Occipital lobe (tissue), 3 donors: ENCODE measurements at places on chromosomes 1 and 21.

- no peak for DNase-seq
Observed at GRCh38 chr1:66599346-66599745, 65.4 kb downstream of the SGIP1 start.

DNA sequence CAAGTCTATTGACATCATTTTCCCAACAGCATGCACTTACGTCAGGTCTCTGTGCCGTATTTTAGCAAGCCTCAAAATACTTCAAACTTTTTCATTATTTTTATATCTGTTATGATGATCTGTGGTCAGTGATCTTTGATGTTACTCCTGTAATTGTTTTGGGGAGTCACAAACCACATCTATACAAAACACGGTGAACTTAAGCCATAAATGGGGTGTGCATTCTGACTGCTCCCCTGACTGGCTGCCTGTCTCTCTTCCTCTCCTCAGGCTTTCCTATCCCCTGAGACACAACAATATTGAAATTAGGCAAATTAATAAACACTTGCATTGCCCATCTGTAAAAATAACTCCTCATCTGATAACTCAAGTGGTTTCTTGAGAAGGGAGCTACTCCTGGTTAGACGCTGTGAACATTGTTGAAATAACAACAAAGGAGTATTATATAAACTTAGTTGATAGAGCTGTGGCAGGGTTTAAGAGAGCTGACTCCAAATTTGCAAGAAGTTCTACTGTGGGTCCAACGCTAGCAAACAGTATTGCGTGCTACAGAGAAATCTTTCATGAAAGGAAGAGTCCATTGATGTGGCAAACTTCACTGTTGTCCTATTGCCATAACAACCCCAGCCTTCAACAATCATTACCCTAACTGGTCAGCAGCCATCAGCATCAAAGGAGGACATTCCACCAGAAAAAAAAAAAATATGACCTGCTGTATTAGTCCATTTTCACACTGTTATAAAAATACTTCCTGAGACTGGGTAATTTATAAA lies 105.8 kb upstream of the DSCAM start:
- DNase-seq = no peak

DNA sequence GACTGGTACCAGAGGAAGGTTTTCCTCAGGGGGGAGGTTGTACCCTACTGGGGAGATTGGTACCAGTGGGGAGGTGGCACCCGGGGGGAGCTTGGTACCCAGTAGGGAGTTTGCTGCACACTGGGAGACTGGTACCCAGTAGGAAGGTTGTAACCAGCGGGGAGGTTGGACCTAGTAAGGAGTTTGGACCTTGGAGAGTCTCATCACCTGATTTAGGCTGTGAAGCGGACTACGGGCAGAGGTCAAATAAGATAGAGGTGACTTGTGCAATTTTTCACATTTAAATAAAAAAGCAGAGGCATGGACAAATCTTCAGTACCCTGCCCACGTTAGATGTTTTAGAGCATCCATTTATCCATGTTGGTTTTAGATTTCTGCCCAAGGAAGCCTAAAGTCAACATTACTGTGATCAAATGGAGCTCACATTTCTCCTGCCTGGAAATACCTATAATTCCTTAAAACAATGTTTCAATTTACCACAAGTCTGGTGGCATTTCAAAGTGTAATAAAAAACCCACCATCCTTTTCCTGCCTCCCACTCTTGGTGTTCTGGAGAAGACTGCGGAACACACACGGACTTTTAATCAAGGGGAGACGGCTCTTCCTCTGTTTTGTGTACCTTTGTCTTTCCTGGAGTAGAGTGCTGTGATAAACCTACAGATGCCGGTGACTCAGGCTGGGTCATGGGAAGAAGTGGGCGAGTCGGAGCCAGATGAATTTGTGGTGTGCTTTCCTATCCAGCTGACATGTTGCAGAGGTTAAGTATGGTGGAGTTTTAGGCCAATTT lies 36.2 kb upstream of the MRPS6 start:
- no peak for DNase-seq

- no peak for DNase-seq
Observed at GRCh38 chr1:16922885-16923431, 1.2 kb downstream of the CROCC start.

GRCh38 chr1:205636732-205637131 lies 4.9 kb upstream of the ELK4 start:
- DNase-seq = no peak

GRCh38 chr1:76190749-76191424 lies 116.3 kb downstream of the ST6GALNAC3 start:
- no peak for DNase-seq

DNA sequence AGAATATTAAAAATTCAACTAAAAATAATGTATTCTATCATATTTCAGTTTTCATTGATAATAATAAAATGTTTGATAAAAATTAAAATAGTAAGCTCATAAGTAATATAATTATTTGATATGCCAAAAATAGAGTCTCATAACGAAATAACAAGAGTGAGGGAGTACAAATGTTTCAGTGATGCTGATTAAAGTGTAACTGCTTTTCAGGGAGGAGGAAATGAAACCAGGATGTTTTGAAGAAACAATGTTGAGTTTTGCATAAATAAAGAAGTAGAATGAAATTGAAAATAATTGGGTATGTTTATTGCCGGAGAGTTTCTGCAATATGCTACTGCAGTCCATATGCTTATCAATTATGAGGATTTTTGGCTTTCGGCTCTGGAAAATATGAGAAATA lies 1159.8 kb upstream of the ADGRL2 start:
- no peak for DNase-seq

DNA sequence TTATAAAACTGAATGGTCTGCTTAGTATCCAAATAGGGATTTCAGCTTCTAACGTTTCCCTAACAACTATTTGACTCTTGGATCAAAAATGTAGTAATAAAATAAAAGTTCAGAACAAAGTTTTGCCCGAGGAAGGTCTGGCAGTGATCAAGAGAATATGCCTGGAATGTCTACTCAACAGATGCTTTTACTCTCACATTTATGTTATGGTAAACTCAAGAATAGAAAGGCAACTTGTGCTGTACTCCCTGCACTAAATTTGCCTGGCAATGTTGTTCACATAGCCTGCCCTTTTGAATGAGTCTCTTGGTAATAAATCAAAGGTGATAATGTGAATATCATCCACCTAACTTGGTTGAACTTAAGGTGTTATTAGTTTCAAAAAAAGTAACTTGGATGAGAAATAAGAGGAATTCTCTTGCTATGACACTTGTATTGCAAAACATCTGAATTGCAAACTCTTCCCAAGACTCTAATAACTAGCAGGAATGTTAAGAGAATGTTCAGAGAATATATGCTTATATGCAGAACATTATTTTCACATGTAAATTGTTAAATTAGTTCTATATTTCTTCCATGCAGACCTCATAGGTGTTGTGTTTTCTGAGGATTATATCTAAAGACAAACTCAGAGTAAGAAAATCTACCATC lies 215.8 kb downstream of the COL24A1 start:
- no peak for DNase-seq

GRCh38 chr1:23427550-23427949 lies 3.0 kb upstream of the TCEA3 start:
- no peak for DNase-seq

DNA sequence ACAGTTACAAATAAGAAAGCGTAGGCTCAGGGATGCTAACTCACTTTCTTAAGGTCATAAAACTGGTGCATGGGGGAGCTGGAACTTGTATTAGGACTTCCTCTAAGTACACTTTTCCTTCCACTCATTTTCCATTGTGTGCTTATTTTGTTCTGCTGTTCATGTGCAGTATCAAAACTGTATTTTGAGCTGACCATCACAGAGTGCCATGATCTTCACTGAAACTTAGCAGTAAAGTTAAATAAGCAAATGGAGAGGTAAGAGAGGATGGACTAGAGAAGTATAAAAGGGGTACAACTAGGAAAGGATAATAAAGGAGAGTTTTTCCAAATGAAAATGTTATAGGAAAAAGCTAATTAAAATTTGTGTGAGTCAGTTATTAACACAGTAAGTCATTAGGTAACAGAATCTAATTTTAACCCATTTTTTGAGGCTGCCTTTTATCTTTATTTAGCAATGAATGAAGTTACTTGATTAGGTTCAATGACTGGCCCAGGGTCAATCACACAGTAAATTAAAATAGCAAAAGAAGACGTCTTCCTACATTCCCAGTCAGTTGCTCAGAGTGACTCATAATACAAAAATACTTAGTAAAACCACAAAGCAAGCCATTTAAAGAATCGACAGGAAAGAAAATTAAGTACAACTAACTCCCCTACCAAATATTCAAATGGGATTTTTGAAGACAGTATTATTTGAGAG lies 165.8 kb upstream of the C1orf105 start:
- no peak for DNase-seq

DNA sequence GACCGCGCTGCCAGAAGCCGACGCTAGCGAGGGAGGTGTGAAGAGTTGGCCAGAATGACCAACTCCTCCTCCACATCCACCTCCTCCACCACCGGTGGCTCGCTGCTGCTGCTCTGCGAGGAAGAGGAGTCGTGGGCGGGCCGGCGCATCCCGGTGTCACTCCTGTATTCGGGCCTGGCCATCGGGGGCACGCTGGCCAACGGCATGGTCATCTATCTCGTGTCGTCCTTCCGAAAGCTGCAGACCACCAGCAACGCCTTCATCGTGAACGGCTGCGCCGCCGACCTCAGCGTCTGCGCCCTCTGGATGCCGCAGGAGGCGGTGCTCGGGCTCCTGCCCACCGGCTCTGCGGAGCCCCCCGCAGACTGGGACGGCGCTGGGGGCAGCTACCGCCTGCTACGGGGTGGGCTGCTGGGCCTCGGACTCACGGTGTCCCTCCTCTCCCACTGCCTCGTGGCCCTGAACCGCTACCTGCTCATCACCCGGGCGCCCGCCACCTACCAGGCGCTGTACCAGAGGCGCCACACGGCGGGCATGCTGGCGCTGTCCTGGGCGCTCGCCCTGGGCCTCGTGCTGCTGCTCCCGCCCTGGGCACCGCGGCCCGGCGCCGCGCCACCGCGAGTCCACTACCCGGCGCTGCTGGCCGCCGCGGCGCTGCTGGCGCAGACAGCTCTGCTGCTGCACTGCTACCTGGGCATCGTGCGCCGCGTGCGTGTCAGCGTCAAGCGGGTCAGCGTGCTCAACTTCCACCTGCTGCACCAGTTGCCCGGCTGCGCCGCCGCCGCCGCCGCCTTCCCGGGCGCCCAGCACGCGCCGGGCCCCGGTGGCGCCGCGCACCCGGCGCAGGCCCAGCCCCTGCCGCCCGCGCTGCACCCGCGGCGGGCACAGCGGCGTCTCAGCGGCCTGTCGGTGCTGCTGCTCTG lies 1.2 kb downstream of the GPR88 start:
- DNase-seq = peak; percentile 52

DNA sequence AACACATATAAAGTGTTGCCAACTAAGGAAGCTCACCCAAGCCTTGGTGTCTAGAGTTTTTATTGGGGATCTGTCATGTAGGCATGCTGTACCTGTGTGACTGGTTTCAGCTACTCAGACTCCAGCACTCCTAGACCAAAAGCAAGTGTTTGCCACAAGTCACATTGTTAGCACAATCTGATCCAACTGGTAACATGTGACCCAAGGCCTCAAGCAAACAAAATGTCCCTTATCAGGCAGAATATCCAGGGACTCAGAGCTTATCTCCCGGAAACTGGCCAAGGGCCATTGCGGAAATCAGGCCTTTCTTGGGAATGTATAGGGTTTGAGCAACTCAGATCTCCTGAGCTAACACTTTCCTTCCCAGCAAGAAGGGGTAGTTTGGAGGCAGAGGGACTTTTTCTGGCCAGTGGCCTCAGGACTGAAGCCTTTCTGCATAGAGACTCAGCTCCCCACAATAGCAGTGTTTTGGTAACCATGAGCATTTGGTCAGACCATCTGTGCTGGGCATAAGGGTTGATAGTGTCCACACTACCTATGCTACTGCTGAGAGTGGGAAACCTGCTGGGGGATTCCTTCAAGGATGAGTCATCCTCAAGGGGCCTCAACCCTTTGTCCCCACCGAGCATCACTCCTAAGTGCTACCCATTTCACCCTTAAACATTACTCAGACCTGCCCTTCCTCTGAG lies 29.6 kb downstream of the NHLH2 start:
- no peak for DNase-seq

DNA sequence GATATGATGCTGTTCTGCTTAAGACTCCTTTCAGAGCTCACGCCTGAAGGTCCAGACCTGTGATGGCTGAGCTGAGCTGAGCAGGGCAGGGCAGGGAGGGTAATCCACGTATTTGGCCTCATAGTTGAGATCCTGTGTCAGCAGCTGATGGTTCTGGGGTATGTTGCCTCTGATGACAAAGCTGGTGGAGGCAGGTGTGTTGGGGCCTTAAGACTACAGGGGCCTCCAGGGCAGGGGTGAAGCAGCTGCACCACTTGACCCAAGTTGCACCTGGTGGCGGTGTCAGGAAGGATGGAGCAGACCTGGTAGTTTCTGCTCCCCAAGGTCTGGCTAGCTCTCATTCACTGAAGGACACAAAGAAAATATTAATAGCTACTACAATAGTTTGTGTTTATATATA lies 57.0 kb downstream of the FCRL5 start:
- no peak for DNase-seq

- DNase-seq = no peak
Observed at GRCh38 chr1:70910013-70910412, 137.6 kb downstream of the PTGER3 start.

- DNase-seq = no peak
Observed at GRCh38 chr1:80846966-80847365, 953.8 kb upstream of the ADGRL2 start.

DNA sequence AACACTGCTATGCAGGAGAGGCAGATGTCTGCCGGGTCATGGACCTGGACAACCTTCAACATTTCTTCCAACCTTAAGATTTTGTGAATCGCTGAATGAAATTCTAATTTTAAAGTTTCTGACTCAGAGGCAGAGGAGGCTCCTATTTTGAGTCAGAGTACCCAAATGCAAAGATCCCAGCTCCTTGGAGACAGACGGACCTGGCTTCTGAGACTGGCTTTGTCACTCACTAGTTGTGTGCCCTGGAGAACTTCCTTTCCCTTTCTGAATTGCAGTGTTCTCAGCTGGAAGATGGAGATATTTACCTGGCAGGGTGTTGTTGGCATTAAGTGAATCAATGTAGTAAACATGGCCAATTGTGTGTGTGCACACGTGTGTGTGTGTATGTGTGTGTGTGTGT lies 51.9 kb downstream of the IER5 start:
- DNase-seq = no peak

DNA sequence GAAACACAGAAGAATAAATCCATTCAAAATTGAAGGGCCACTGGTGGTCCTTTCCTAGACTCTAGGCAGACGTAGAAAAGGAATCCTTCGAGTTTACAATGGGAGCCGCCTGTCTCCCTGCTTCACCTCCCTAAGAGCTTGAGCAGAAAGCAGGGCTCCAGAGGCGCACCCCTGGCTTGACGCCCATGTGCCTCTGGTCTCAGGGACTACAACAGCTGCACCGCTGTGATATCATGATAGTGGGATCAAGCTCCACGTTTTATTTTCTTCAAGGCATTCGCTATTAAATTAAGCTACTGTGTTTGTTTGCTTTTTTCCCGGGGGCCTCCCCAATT lies 403 bp upstream of the C1orf122 start:
- no peak for DNase-seq

DNA sequence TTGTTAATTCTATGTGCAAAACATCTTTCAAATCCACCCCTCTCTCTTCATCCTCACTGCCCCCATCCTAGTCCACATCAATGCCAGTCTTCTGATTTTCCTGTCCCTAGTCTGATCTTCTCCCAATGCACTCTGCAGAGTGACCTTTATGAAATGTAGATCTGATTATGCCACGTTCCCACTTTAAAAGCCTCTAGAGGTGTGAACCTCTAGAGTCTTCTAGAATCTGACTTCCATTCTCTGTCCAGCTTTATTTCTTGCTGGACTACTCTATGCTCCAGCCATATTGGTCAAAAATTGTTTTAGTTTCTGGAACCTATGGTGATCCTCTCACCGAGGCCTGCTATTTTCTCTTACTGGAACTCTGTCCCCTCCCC lies 32.5 kb downstream of the ZNF648 start:
- no peak for DNase-seq
